ENCODE measurements at places on chromosomes 11 and 22.

DNA sequence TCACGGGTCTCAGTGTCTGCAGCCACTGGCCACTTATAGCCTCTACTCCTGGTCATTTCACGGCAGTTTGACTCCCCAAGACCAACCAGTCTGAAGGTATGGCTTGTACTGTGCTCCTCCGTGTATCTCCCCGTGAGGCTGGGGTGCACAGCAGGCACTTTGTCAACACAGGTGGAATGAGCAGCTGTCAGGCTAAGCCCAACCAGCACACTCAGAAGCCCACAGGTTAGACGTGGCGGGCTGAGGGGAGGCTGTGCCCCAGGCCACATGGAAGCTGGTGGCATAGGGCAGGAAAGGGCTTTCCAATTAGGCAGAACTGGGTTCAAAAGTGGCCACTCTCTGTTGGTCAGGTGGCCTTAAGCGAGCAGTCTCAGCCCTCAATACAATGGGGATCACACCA is 7.0 kb downstream of the TP53I11 start:
- DNase-seq, result no peak

GRCh38 chr11:117851106-117851505 is 25.4 kb downstream of the FXYD6 start:
- DNase-seq, result no peak

GRCh38 chr11:19935507-19935906 is 222.9 kb downstream of the NAV2 start:
- no peak for DNase-seq

DNA sequence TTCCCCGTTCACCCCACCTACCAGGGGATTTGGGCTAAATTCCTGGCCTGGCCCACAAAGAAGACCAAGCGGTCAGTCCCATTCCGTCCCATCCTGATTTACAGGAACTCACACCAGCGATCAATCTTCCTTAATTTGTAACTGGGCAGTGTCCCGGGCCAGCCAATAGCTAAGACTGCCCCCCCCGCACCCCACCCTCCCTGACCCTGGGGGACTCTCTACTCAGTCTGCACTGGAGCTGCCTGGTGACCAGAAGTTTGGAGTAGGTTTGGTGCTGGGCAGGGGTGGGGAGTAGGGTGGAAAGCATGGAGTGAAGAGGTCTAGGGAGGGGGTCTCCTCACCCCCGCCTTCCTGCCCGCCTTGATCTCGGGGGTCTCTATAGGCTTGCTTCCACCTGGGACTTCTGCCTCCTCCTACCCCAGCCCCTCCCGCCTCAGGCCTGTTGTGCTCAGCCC is at the start of gene SERPING1:
Gene SERPING1 (plus strand): TSS at position 225 of the 455 bp plus-strand sequence. CDS start 586 bp downstream, outside the sequence.
- no peak for DNase-seq
